ENCODE measurements at places on chromosomes 5 and 9.

DNA sequence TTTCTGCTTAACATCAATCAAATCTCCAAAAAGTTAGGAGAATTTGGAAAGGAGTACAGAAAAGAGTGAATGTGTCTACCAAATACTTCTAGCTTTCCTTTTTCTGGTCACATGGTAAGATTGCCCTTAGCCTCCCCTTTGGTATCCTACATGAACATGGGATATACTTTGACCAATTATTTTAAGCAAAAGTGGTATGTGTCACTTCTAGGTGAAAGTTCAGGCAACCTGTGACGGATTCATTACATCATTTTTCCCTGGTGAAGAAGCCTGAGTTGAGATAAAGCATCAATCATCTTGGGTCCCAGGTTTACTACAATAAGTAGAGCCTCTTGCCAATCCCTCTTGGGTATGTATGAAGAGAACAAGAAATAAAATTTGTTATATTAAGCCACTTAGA lies 419.2 kb downstream of the PDE4D start:
- DNase-seq: no peak

DNA sequence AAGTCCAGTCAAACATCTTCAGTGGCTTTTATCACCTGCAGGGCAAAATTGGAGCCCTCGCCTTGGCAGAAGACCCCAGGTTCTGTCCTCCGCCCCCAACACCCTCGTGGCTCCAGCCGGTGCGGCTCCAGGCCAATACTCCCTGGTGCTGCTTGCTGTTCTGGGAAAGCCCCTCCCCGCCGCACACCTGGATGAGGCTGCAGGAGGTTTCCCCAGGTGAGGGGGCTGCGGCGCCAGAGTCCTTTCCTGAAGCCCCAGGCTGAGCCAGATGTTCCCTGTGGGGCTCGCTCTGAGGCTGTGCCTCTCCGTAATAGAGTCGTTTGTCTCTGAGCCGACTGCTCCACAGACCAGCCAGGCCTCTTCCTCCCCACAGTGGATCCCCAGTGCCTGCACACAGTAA lies 375.4 kb upstream of the IRX1 start:
- no peak for DNase-seq

- no peak for DNase-seq
Measured at GRCh38 chr9:103068753-103069152, 73.6 kb downstream of the CYLC2 start.

GRCh38 chr5:31574772-31575171 lies 42.7 kb downstream of the C5orf22 start:
- DNase-seq: no peak

DNA sequence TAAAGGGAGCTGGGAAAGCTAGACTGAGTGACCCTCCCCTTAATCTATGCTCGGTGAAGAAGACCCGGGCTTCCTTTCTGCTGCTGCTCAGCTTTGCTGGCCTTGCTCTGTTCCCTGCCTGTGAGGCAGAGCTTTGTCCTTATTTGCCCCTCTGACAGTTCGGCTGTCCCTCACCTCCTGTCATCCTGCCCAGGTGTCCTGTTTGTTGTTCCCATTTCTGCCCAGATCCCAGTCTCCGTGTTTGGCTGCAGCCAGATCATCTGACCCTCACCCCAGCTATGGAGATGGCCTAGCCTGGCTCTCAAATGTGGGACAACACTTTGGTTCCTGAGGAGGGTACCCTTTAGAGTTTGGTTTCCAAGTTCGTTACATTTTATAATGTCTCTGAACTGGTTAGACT lies 20.2 kb downstream of the OTULIN start:
- DNase-seq: no peak

GRCh38 chr5:34803974-34804732 lies 34.8 kb upstream of the TTC23L start:
- DNase-seq: no peak

DNA sequence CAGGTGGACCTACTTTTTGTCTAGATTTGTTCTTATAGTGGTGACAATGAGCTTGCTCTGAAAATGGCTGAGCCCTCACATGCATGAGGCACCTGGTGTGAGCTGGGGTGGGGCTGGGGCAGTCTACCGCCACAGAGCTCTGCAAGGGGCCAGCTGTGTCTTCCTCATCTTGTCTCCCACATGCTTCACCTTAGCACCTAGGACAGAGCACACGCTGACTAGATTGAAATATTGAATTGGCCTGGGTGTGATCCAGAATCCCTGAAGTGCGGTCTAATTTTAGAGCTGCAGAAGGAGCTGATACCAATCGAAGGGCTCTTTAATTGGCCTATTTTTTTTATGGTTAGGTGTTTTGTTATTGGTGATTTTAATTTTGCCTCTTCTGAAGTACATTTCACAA lies 126.1 kb upstream of the NFIB start:
- no peak for DNase-seq

DNA sequence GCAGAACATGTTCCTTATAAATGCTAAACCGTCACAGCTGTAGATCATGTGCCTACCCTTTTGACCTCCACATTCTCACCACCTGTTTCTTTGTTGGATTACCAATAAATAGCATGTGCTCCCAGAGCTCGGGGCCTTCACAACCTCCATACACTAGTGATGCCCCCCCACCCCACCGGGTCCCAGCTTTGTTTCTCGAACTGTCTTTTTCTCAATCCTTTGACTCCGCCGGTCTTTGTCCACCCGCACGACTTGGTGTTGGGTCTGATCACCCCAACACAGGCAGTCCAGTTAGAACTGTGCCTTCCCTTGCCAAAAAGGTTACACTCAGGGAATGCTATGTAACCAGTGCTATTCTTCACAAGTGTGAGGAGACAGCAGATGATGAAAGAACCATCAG lies 485.9 kb upstream of the C9orf72 start:
- no peak for DNase-seq

Measured in T-helper 1 cell (primary cell).